Stimulated activated CD4-positive, alpha-beta T cell treated with anti-CD3 and anti-CD28 coated beads, Interleukin-12 subunit alpha, Interleukin-12 subunit beta, amount 100 ng/mL, for 48 hours (primary cell): ENCODE measurements at places on chromosomes 1 and 21.

GRCh38 chr1:2404890-2405511 is 7.4 kb downstream of the PEX10 start:
- no peak for DNase-seq

DNA sequence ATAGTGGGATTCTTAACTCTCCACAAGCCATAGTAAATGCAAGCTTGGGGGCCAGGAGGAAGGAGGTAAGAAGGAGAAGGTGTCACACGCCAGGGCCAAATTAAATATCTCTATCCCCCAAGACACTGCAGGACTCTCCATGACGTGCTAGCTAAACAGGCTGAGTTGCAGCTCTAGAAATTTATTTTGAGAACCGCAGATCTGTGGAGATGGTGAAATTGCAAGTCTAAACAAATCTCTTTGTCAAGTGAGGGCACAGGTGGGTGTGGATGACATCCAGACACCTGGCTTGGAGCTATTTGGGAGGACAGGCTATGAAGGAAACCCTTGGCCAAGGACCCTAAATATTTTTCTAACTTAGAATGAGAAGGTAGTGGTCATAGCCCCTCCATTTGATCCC is 39.5 kb upstream of the USP1 start:
- DNase-seq, result no peak

DNA sequence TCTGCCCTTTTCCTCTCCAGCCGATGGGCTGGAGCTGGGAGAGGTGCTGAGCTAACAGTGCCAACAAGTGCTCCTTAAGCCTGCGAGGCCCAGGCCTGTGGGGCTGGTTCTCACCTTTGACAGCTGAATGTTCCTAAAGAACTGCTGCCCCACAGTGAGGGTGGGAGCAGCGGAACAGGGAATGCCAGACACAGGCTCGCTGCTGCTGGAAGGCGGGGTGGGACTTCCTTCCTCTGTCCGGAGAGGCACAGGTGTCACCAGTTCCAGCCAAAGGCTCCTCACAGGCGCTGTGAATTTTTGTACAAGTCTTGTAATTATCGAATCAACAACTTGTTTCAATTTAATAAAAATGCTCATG is 47.1 kb downstream of the COQ8A start:
- DNase-seq, result no peak

GRCh38 chr1:84598418-84598817 is 24.2 kb upstream of the CTBS start:
- no peak for DNase-seq

- DNase-seq, result no peak
Observed at GRCh38 chr1:198291036-198291435, 134.2 kb downstream of the NEK7 start.

DNA sequence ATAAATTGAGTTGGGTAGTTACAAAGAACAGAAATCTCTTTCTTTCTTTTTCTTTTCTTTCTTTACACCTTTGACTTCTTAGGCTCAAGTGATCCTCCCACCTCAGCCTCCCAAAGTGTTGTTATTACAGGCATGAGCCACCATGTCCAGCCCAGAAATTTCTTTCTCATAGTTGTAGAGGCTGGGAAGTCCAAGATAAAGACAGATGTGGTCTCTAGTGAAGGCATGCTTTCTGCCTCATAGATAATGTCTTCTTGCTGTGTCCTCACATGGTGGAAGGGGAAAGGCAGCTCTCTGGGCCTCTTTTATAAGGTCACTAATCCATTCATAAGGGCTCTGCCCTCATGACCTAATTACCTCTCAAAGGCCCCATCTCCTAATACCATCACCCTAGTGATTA is 64.0 kb upstream of the DNAJC6 start:
- DNase-seq, result no peak
